NK-92 treated with Interleukin-12 subunit alpha and Interleukin-12 subunit beta, amount 100 ng/mL, for 24 hours (cell line): ENCODE measurements at places on chromosomes 12 and 14.

- DNase-seq, result no peak
Observed at GRCh38 chr12:95882080-95882479, 23.3 kb downstream of the SNRPF start.

DNA sequence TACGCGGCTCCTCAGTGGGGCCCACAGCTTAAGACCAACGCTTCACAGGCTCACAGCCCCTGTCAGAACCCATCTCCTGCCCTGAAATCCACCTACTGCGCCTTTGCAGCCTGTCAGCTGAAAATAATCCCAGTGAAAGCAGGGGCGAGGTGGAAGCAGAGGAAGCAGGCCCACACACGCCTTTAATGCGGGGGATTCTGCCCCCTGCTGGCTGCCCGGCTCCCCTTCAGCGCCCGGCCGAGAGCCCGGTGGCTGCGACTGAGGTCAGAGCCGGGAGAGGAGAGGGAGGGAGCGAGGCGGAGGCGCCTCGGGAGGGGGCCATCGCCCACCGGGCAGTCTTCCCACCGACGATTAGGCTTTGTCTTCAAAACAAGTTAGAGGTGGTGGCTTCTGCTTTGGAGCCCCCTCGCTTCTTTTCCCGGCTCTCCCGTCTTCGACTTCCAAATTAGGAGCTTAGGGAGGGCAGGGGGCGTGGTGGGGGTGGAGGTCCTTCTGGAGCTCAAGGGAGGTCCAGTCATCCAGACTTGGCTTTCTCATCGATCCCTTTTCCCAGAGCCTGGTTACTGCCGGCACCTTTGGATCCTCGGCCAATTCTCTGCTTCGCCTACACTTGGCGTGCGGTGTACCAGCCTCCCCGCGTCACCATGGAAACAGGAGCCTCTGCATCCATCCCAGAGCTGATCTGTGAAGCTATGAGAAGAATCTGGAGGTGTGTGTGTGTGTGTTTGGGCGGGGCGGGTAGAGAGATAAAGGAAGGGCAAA, 25.2 kb upstream of the RND1 start:
- peak; percentile 7 for DNase-seq

GRCh38 chr12:24791622-24792021, 157.3 kb downstream of the BCAT1 start:
- no peak for DNase-seq

GRCh38 chr12:131761638-131762037, 50.7 kb downstream of the SFSWAP start:
- DNase-seq, result no peak

DNA sequence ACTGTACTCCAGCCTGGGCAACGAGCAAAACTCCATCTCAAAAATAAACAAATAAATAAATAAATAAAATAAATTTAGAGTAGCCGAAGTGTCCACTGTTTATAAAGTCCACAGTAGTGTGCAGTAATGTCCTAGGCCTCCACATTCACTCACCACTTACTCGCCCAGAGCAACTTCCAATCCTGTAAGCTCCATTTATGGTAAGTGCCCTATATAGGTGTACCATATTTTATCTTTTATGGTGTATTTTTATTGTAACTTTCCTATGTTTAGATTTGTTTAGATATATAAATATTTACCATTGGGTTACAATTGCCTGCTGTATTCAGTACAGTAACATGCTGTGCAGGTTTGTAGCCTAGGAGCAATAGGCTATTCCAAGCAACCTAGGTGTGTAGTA, 37.9 kb upstream of the GPRC5A start:
- DNase-seq, result no peak

DNA sequence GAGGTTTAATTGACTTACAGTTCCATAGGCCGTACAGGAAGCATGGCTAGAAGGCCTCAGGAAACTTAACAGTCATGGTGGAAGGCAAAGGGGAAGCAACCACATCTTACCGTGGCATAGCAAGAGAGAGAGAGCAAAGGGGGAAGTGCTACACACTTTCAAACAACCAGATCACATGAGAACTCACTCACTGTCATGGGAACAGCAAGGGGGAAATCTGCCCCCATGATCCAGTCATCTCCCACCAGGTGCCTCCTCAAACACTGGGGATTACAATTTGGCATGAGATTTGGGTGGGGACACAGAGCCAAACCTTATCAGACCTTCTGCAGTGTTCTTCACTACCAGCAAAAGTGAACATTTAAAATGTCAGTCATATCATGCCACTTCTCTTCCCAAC, 58.9 kb downstream of the USP15 start:
- DNase-seq, result no peak

DNA sequence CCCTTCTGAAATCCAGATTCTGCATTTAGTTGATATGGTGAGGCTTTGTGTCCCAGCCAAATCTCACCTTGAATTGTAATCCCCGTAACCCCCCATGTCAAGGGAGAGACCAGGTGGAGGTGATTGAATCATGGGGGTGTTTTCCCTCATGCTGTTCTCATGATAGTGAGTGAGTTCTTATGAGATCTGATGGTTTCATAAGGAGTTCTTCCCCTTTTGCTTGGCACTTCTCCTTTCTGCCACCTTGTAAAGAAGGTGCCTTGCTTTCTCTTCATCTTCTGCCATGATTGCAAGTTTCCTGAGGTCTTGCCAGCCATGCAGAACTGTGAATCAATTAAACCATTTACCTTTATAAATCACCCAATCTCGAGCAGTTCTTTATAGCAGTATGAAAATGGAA, 23.1 kb upstream of the C12orf42 start:
- DNase-seq, result no peak

DNA sequence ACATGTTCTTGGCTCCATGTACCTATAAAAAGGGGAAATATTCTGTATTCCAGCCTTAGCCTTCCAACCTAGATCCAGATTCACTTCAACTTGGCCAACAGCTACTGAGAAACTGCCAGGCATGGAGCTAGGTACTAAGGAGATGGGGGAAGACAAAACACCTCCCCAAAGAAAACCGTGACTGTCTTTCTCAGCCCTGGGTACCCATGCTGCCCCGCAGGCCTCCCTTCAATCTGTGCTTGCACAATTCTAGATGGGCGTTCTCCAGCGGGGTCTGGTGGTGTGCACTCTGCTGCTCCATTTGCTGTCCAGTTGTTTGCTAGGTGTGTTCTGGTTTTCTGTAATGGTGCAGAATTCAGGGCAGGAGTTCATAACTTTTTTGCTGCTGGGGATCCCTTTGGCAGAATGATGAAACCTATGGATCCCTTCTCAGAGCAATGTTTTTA, 817 bp upstream of the KRT4 start:
- no peak for DNase-seq

DNA sequence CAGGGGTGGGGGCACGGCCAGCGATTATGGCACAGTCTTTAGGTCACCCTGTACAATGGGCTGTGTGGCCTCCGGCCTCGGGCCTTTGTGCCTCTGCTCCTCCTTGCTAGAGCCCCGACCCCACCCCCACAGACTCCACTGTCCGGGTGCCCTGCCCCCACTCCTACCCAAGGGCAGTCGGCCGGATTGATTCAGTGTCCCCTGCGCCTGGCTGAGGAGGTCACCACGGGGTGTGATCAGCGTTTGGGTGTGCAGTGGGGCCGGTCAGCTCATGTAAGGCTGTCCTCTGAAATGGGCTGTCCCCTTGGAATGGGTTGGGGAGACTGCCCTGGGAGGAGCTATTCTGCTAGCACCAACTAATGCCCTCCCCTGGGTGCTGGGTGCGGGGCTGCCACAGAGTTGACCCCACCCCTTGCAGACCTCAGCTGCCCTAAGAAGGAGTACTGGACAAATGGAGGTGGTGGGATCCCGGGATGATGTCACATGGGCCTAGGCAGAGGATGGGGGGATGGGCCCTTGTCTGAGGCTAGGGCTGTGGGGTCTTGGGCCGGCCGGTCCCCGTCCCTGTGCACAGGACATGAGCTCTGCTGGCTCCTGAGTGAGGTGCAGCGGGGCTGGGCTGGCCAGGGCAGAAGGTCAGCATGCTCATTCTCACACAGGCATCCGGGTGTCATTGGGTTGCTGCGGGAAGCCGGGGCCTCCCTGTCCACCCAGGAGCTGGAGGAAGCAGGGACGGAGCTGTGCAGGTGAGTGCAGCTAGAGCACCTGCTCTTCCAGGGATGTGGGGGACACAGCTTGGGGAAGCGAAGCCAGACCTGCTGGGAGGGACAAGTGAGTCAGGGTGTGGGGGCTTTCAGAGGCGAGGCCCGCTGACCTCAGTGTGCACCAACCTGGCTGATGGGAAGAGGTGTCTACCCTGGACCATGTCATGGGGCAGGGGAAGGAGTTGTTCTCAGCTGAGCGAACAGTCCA, 23.4 kb downstream of the ASPG start:
- no peak for DNase-seq
